NCI-H1092 (cell line): ENCODE measurements at places on chromosomes 11 and 22.

DNA sequence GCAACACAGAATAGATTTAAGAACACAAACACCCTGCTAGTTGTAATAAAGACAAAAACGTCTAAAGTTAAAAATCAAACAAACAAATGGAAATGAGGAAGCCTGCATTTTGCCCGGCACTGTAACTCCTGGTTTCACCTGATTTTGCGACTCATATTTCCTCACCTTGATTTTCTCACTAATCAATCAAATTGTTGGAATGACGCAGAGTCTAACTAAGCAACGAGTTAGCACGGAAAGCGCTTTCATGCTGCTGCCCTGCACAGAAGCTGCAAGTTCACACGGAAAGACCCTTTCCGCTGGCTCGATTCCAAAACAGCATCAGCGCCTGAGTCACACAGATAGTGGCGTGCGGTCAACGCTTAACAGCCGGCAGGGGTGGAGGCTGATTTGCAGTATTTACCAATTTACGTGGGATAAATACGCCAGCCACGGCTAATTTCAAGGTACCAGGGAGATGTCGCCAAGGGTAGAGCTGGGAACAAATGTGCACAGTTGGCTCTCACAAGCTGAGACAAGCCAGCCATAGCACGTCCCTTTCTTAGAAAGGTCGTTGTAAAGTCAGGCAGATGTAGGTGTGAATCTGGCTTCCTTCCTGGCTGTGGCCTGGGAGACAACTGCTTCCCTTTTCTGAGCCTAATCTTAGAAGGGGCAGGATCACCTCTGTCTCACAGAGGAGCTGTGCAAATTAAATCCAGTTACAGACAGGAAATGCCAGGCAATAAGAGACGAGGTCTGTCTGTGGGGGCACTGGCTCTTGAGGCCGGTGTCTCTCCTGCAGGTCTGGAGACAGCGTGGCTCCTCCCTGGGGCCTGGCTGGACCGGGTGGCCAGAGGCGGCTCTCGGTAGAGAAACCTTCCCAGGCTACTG lies 76.9 kb upstream of the TTLL12 start:
- DNase-seq = no peak

- no peak for DNase-seq
Observed at GRCh38 chr11:134515081-134515960, 103.3 kb upstream of the B3GAT1 start.

- no peak for DNase-seq
Observed at GRCh38 chr11:131845255-131845654, 474.8 kb downstream of the NTM start.

DNA sequence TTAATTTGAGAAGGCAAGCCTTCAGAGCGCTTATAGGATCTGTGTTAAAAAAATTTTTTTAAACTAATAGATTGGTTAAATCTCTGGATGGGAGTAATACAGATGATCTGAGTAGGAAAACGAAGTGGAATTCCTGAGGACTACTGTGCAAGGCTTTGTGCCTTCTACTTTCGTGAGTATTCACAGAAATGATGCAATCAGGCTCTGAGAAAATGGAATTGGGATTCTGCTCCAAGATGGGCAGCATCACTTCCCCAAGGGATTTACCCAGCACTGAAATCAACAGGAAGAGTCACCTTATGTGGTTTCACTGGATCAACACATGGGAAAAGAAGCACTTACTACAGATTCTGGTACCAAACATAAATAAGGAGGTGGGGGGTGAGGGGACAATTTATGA lies 12.5 kb downstream of the KMT5B start:
- DNase-seq = no peak

- DNase-seq = no peak
Observed at GRCh38 chr11:62863687-62864335, 16.9 kb upstream of the SLC3A2 start.

GRCh38 chr11:61816736-61817455 lies at the start of gene FADS1:
Gene FADS1, minus strand, starts transcription at chr11:61817003. Its CDS starts 74 bp downstream, at chr11:61816929.
- peak; percentile 99 for DNase-seq

DNA sequence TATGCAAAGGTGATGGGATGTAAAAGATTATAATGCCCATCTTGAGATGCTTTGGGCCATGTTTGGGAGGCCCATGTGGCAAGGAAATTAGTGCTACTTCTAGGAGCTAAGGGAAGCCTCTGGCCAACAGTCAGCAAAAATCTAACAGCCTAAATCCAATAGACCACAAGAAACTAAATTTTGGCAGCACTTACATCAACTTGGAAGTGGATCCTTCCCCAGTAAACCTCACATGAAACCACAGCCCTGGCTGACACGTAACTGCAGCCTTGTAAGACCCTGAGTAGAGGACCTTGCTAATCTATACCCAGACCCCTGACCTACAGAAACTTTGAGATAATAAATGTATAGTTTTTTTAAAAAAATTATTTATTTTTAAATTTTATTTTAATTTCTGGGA lies 13.1 kb upstream of the GRK3 start:
- DNase-seq = no peak

- no peak for DNase-seq
Observed at GRCh38 chr22:27628891-27629631, 172.5 kb downstream of the MN1 start.
